ENCODE measurements at places on chromosomes 4 and X.

DNA sequence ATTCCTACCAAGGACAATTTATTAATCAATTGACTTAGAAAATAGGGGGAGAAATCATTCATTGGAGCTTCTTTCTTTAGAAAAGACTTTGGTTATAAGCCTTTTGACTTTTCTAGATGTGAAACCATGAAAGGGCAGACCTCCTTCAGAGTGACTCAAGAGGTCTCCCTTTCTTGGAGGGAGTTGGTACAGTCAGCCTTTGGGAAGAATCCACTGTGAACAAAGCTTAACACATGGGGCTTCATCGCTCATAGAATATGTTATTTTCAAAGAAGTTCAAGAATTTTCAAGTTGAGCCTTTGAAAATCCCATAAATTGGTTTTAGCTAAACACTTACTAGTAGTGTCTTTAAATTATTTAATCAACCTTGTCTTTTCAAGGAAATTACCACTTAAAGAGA, 28.0 kb downstream of the RIPPLY1 start:
- no peak for DNase-seq

DNA sequence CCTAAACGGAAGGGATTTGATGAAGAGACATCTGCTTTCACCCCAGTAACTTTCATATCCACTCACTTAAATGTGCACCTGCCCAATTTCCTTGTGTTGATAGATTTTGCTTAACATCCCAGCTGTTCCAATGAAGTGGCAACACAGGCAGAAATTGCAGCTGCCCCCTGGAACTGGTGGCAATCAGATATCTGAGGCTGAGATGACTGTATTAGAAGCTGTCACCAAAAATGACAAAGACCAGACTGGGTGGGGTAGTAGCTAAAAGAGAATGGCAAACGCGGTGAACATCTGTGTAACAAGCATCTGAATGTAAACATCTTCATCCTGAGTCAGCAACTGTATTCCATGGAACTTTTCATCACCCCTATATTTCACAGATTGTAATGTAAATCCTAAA, 17.1 kb downstream of the GABRA2 start:
- DNase-seq, result no peak

GRCh38 chr4:13244444-13244843, 239.7 kb downstream of the RAB28 start:
- no peak for DNase-seq

GRCh38 chr4:73853246-73853704, at the start of gene PF4V1:
Gene PF4V1 (plus strand): TSS chr4:73853296. CDS start chr4:73853363, 67 bp downstream.
- DNase-seq, result no peak

Measured in NCI-H1436 treated with DMSO at 0.1 percent for 48 hours (cell line).